T follicular helper cell (primary cell): ENCODE measurements at places on chromosomes 6 and 20.

- no peak for DNase-seq
These were observed 113.9 kb upstream of the ZNF217 start for GRCh38 chr20:53707371-53708055.

DNA sequence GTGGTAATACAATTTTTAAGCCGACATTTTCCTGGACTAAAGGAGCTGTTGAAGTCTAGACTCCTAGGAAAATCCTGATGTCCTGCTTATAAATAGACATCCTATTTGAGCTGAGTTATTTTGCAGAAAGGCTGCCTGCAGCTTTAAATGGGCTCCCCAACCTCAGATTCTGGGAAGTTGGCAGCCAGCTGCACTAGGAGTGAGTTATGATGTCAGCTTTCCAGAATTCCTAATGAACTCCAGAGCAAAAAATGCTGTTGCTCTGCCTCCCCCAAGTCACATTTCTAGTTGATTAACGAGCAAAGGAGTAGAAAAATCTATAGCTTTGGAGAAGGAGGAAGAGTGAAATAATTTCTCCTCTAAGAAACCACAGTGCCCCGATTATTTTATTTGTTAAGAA is 346.3 kb upstream of the SULF2 start:
- DNase-seq: no peak

DNA sequence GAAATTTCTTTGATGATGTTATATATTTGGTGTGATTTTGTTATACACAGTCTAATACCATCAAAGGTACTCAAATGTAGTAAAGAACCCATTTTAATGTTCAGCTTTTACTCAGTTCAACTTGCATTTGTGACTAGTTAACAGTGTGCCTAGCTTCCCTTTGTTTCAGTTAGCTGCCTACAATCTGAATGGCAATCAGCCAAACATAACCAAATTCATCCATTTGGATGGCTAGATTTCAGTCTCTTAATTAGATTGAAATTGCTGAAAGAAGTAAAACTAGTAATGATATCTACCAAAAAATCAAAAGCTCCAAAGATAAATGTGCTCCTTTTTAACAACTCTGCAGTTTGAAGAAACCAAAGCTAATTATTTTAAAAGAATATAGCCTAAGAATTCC is 6.9 kb downstream of the EPHA7 start:
- DNase-seq: no peak

DNA sequence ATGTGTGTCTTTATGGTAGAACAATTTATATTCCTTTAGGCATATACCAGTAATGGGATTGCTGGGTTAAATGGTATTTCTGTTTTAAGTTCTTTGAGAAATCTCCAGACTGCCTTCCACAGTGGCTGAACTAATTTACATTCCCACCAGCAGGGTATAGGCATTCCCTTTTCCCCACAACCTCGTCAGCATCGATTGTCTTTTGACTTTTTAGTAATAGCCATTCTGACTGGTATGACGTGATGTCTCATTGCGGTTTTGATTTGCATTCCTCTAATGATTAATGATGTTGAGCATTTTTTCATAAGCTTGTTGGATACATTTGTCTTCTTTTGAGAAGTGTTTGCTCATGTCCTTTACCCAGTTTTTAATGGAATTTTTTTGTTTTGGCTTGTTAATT is 5.3 kb upstream of the TASP1 start:
- DNase-seq: no peak

- DNase-seq: no peak
These were observed 181.0 kb downstream of the TFAP2C start for GRCh38 chr20:56810141-56810540.

- no peak for DNase-seq
These were observed 15.8 kb upstream of the FOXC1 start for GRCh38 chr6:1593958-1594314.

GRCh38 chr6:129936329-129937165 is 75.4 kb upstream of the TMEM244 start:
- peak; percentile 14 for DNase-seq

- no peak for DNase-seq
These were observed 1.5 kb downstream of the NDUFAF5 start for GRCh38 chr20:13786143-13786828.

DNA sequence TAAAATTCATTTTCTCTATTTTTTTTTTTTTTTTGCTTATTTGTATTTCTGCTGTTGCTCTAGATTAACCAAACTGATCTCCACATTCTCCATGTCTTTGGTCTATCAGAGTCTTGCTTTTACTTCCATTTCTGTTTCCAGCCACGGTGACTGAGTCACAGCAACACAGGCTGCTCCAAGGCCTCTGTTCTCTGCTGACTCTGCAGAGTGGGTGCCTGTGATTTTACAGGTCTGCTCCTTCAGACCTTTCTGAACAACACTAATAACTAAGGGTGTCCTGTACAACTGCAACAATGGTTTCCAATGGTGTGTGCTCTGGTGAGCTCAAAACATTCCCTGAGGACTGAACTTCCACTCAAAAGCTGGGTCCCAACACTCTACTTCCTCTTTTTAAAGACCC is 102.3 kb upstream of the BMP2 start:
- DNase-seq: no peak

- no peak for DNase-seq
These were observed 140.9 kb downstream of the GRIK2 start for GRCh38 chr6:101534386-101534785.

- no peak for DNase-seq
These were observed 138.6 kb downstream of the DLL1 start for GRCh38 chr6:170152124-170152926.

- no peak for DNase-seq
These were observed 208.9 kb upstream of the SNX9 start for GRCh38 chr6:157614026-157614568.

GRCh38 chr6:130099119-130099518 is 80.7 kb downstream of the L3MBTL3 start:
- DNase-seq: no peak

DNA sequence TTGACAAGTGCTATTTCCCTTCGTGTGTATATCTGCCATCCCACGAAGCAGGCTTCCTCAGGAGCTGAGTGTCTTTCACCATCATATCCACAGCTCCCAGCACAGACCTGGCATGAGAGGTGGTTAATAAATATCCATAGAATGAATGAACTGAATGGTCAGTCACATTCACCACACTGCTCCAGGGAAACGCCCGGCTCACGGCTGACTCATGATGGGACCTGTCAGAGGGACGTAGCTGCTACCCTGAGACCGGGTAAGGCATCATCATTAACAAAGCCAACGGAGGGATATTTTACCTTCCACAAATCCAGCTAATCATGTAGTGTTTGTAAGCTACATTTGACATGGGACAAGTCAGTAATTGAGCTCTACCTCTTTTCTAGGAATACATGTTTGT is 12.5 kb downstream of the AGPAT4 start:
- DNase-seq: no peak

DNA sequence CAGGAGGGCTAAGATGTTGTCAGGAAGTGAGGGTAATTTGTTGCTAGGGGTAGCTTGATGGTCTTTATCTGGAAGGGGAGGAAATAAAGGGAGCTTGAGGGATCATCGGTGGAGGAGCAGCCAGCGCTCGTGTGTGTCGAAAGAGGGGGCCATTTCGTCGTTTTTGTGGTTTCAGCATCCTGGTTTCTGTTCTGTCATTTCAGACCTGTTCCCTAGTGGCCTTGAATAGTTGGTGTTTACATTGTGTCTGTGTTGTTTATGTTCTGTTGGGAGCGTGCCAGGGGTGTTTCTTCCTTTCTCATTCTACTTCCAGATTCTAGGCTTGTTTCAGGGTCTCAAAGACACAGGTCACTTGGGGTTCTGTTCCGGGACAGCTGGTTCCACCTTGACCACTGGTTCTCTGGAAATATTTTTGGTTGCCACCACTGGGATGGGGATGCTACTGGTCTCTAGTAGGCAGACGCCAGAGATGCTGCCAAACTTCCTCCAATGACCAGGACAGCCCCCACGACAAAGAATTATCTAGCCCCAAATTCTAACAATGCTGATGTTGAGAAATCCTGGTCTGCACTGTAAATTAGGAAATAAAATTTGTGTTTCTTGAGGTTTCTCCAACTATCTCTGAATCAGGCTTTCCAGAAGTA is 113.9 kb upstream of the NAA20 start:
- no peak for DNase-seq

DNA sequence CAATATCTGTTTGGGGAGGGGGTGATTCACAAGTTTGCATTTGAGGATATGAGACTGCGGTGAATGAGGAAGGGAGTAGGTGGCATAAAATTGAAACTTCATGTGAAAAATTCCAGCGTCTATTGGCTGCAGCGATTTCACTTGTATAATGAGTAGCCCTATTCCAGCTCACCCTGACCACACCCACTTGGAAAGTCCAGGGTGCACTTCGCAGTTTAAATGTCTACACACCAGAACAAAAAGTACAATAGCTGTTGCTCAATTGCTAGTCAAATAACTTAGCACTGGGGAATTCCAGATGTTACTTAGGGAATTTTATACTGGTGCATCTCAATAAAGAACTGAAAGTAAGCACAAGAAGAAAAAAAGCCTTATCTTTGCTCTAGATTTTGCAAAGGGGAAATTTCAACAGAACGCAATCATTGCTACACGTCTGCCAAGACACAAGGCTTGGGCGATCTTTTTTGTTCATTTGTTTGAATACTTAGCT is 6.3 kb downstream of the TNFAIP3 start:
- no peak for DNase-seq

- DNase-seq: no peak
These were observed 17.2 kb upstream of the KIAA1755 start for GRCh38 chr20:38277691-38278090.

DNA sequence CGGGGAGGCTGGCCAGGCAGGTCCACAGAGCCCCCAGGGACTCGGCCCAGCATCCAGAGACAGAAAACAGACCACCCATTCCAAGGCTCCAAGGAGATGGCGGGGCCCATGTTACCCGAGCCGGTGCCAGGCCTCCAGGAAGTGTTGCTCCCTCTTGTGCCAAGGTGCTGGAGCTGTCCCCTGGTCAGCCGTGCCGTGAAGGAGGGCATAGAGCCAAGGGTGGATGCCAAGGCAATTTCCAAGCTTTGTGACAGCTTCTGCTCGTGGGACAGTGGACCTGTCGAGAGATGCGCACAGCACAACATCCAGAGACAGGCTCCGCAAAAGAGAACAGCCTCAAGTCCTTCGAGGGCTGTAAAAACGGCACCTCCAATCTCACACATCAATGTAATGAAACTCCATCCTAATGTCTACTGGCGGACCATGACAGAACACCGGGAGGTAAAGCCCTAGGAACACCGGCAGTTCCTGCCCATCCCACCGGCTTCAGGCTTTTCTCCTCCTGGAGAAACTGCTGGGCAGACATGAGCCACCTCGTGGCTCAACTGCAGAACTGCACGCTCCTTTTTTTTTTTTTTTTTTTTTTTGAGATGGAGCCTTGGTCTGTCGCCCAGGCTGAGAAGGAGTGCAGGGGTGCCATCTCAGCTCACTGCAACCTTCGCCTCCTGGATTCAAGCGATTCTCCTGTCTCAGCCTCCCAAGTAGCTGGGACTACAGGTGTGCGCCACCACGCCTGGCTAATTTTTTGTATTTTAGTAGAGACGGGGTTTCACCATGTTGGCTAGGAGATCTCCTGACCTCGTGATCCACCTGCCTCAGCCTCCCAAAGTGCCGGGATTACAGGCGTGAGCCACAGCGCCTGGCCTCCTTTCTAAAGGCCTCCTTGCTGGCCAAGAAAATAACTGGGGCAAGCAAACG is 30.9 kb upstream of the AVP start:
- no peak for DNase-seq

DNA sequence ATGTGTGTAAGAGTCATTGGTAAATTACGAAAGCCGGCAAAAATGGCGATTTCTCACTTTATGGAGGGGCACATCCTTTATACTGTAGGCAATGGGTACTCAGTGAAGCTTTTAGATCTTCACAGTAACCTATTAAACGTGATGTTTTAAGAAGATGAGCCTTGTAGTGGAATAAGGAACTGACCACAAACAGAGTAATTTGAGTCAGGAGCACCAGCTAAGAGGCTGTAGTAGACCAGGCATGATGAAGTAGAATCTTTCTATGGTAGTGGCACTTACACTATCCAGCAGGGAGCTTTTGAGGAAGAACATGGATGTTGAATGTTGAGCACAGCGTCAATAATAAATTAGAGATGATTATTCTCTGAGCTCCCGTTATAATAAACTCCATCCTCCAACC is 65.9 kb downstream of the HIVEP2 start:
- DNase-seq: no peak

DNA sequence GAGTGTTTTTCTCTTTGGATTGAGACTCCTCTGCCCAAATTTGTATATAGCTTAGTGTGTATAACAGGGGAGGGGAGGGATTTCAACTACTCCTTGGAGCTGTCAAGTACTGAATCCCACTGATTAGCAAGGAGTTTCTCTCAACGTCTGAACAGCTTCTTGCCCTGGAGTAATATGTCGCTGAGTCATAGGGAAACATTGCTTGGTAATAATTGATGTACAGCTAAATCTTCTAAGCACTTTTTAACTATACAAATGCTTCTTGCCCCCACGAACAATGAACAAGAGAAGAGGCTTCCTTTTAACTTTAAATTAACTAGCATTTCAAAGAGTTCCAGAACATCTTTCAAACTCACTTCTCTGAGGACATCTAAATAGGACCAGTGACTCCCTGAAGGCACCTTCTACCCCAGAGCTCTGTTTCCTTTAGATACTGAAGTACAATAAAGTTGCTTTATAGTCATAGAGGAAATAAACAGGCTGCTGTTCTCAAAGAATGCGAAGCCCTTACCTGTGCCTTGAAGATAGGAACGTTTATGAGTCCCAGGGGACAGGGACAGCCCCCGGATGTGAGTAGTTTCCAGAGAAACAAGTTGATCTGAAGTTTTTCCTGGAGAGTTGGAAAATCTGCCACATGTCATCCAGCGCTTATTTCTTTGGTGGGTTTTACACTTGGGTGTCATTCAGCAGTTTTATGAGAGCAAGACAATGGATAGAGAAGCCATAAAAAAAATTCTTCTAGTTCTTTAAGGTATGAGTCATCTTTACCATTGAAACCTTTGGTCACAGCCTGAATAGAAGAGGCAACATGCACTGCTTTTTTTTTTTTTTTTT is 462.5 kb upstream of the BTBD3 start:
- no peak for DNase-seq

DNA sequence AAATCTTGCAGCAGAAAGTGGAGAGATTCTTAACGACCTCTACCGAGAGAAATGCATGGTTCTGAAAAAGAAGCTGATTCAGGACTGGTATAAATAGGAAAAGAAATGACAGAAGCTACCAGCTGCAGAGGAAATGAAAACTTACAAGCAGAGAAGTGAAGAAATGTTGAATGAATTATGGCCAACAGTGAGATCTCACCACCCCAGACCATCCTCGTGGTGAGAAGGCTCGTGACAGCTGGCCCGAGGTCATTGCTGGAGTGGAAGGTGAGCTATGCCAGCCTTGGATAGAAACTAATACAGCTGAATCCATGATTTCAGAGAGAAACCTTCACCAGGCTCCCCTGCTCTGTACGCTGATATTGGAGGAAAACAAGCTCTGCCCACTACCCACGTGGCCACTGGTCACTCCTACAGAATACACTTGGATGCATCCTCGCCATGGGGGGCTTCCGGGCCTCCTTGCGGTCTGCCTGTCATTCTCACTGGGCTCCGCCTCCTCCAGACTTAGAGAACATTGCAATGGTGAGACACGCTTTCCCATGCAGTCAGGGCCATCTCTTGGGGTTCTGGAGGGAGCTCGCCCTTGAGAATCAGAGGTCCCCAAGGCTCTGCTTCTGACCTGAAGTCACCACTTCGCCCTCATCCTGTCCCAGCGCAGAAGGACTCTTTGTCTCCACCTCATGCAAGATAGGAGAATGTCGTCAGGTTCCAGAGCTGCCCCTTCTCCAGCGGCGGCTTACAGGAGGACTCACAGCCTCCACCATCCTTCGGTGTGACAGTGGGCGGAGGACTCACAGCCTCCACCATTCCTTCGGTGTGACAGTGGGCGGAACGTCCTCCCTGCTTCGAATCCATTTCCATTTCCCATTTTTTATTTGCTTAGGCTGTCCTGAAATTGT is 10.6 kb upstream of the TUBB2B start:
- DNase-seq: no peak

- DNase-seq: no peak
These were observed 65.3 kb downstream of the AIG1 start for GRCh38 chr6:143125864-143126573.
